ENCODE measurements at places on chromosomes 7 and 10.

DNA sequence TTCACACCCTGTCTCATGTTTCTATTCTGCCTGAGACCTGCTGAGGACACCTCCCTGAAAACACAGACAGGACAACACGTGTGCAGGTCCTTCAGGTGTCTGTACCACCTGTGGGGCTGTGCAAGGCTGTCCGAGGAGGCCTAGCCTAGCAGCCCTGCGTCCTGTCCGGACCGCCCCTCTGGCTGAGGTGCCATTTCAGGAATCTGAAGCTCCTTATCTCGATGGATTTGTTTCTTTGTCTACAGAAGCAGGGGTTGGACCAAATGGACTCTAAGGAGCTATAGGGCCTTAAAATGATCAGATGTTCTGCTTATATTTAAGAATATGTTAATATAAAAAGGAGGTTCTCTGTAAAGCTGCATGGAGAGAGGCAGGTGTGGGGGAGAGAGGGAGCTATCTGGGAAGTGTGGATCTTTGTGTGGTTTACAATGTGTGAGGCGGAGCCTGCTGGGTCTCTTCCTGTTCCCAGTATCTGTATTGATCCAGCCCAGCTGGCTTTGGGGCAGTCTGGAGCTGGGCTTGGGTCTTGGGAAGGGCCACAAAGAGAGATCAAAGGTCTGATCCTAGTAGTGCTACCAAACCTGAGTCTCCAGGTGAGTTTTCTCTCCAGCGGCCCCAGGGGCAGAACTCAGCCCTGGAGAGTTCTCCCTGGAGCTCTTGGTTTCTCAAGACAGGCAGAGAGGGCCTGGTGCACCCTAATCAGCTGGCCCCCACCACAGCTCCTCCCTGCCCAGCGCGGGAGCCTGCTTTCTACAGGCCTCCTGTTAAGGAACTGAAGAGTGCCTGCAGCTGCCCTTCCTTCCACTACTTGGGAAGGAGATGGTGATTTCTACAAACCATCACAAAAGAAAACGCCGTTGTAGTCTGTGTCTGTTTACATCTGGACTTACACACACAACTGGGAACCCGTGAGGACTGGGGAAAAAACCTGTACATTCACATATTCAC, 3.4 kb upstream of the MNX1 start:
- DNase-seq = no peak

- DNase-seq = no peak
Measured at GRCh38 chr10:129955601-129956285, 8.3 kb downstream of the EBF3 start.

- peak; percentile 30 for DNase-seq
Measured at GRCh38 chr7:36986948-36987724, 262.8 kb upstream of the AOAH start.

DNA sequence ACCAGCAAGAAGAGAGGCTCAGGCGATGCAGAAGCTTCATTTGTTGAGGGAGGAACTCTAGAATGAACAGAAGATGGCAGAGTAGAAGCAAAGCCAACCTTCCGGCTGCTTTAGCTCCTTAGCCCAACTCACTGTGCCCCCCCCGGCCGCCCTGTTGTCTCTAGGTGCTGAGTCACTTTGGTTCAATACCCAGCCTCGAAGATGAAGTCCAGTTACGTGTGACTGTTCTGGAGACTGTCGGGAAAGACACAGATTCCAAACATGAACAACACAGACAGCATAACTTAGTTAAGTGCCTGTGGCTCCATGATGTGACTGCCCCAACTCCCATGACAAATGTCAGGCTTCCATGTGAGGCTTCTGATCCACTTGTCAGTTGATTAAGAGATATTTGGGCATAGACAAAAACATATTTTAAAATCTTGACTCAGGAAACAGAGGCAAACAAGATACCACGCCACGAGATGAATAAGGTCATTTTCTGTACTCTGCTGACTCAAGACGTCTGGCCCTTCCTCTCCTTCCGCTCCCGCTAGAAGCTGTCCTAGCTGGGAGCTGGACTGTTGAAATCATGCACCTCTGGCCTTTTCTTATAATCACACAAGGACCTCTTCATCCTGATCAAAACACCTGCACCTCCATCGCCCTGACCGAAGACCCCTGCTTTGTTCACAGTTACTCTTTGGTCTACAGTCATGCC, 199.3 kb downstream of the FRMD4A start:
- no peak for DNase-seq

GRCh38 chr10:109831846-109832245, 91.5 kb downstream of the XPNPEP1 start:
- no peak for DNase-seq

- peak; percentile 95 for DNase-seq
Measured at GRCh38 chr10:63236113-63236935, 103.2 kb downstream of the NRBF2 start.

DNA sequence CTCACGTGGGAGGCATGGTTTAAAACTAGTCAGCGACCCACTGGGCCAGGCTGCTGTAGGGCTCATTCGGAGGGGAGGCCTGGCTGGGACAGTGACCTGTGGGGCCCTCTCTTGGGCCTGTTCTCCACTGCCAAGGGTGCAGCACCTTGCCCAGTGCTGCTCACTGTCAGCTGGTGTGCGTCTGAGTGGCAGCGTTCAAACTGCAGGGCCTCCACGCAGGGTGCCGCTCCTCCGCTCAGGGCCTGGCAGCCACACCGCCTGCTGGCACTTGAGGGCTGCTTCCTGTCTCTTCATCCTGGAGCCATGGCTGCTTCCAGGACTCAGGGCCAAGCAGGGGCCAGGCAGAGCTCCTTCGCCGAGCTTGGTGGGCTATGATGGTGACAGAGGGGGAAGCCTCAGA, 18.3 kb downstream of the ADAMTS14 start:
- DNase-seq = no peak

DNA sequence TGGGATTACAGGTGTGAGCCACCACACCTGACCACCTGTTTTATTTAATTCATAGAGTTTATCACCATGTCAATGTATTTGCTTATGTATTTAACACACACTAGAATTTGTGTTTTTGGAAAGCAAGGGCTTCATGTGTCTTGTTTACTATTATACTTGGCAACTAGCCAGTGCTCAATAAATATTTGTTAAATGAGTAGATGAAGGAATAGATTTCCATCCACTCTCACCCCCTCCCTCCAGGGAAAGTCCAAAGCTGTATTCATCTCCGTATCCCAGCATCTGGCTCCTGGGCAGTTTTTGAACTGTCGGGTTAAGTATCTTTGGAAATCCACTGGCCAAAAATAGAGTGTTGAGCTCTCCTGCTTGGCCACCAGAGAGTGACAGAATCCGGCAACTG, 4.6 kb upstream of the RADIL start:
- no peak for DNase-seq

DNA sequence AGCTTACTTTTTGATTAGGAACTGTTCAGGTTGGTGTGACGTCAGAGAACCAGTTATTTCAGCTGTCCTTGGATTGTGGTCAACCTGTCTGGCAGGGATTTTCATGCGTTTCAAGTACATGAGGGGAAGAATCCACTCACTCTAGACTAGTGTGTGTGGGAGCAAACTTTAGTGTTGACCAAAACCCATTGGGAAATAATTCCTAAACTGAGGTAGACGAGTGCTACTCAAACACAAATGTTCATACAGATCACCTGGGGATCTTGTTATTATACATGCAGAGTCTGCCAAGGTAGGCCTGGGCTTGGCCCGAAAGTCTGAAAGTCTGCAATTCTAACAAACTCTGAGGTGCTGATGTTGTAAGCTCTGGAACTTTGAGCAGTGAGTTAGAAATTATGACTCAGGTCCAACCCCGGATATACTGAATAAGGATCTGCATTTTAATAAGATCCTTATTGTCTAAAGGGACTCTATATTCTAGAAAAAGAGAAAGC, 111.1 kb upstream of the CREB5 start:
- DNase-seq = peak; percentile 64

All from iris pigment epithelial cell (primary cell).